ENCODE measurements at places on chromosomes 4 and X.

GRCh38 chrX:47166126-47166525 is 21.1 kb downstream of the RBM10 start:
- DNase-seq = no peak

- DNase-seq = no peak
These were observed 245.6 kb downstream of the THOC2 start for GRCh38 chrX:123487236-123487635.

GRCh38 chr4:184477201-184477999 is 3.0 kb upstream of the IRF2 start:
- DNase-seq = no peak

DNA sequence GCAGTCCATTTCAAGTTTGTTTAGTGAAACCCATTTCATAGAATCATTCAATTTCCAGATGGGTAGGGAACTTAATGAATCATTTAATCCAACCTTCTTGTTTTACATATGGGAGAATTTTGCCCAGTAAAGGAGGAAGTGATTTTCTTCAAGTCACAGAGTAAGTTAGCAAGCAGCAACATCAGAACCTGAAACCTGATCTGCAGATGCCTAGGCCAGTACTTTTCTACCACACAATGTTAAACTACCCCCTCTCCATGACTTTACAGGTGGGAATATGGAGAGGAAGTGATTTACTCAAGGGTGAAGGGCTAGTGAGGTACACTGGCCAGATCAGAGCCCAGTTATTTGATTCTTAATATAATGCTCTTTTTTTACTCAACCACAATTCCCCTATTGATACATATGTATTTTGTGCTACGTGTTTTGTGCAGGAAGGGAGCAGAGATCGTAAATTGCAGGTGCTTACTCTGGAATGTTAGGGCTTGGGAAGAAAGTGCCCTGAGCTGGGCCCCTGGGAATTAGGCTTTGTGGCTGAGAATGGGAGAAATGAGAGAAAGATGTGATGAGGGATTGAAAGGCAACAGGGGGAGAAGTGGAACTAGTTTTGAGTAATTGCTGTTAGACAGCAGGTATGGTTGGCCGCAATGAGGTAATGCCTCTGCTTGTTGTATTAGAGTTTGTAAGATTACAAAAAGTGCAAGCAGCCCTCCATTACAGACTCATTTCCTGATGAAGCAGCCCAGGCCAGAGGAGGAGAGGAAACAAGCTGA is 6.8 kb downstream of the LHFPL1 start:
- no peak for DNase-seq

GRCh38 chr4:173463816-173464215 is 64.9 kb upstream of the SCRG1 start:
- no peak for DNase-seq

GRCh38 chr4:1240721-1241465 is 8.0 kb downstream of the CTBP1 start:
- no peak for DNase-seq

DNA sequence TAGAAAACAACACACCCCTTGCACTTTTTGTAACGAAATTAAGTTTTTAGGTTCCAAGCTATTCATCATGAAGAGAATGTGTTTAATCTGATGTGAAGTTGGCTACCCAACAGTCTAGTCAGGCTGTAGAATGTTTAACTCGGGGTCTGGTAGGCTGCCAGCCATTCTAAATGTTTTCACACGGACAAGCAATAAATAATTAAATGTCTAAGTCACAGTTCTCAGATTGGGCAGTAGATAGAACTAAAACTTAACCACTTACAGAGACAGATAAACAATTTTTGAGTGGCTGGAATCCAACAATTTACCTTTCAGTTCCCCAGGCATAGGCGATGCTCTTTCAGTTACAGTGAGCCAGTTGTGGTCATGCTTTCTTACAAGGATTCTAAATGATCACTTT is 66.5 kb downstream of the CHIC2 start:
- no peak for DNase-seq

DNA sequence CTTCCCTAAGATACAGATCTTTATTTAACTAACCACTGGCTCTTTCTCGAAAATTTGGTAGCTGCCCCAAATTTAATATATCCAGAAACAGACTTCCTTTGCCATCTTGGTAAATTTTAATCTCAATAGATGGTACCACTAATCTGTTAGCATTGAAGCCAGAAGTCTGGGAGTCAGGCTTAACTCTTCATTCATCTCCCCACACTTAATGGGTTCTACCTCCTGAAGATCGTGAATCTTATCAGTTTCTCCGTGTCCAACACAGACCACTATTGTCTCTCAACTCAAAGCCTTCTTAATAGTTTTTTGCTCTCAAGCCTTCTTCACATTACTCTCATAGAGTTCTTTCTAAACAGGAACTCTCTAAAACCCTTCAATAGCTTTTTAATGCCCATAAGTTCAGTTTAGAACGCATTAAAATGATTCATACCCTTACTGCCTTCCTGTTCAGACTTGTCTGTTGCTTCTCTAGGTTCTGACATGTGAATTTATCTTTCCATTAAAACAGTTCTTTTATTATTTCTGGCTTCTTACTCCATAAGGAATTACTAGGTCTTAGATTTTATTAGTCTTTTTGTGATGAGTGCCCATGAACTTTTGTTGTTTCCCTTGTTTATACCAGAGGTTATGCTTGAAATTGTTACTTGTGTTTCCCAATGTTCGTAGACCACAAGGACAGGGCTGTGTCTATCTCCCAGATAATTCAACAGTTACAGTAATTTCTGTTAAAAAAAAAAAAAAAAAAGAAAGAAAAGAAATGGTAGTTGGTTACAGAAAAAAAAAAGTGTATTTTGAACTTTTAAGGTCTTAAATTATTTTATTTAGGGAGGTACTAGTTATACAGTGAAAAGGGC is 54.7 kb downstream of the SMARCAD1 start:
- DNase-seq = no peak

DNA sequence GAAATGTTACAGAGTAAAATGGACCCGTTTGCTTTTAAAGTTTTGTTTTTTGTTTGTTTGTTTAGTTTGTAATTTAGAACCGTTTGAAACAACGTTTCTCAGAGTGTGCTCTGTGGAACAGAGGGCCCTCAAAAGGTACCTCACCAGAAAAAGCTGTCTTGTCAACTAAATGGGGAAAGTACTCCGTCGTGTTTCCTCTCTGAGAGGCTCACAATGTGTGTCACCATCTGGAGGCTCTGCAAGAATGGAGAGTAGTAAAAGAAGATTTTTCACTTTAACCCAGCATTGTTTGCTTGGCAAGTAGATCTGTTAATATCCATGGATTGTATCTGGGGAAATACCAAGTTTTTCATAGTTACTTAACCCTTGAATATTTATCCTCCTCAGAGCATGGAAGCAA is 1.5 kb upstream of the ENPEP start:
- no peak for DNase-seq

GRCh38 chr4:75916091-75916661 is 13.9 kb upstream of the PPEF2 start:
- no peak for DNase-seq

- DNase-seq = no peak
These were observed 5.7 kb downstream of the SPON2 start for GRCh38 chr4:1166509-1167243.

GRCh38 chr4:89549907-89550306 is 242.3 kb upstream of the GPRIN3 start:
- DNase-seq = no peak

DNA sequence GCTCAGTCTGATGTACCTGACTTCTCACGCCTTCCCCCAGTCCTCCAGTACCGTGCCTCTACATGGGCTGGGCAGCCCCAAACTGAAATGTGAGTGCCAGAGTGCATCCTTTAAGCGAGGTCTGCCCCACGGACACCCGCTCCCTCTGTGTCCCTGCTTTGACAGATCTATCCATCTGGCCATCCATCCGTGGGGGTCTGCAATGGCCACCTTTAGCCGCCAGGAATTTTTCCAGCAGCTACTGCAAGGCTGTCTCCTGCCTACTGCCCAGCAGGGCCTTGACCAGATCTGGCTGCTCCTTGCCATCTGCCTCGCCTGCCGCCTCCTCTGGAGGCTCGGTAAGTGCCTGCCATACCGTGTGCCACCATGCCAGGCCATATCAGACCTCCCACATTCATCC is 827 bp downstream of the PORCN start:
- no peak for DNase-seq

- no peak for DNase-seq
These were observed 1257.3 kb upstream of the DIAPH2 start for GRCh38 chrX:95427389-95427788.

DNA sequence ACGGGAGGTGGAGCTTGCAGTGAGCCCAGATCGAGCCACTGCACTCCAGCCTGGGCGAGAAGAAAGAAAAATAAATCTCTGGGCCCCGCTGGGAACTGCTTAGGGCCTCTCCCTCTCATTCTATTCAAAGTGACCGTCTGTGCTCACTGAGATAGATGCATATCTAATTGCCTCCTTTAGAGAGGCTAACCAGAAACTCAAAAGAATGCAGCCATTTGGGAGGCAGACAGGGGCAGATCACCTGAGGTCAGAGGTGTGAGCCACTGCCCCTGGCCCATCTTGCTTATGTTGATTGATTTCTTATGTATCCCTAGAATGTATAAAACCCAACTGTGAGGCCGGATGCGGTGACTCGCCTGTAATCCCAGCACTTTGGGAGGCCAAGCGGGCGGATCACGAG is 6.2 kb upstream of the CSF2RA start:
- DNase-seq = no peak

- DNase-seq = no peak
These were observed 7.9 kb downstream of the TBX22 start for GRCh38 chrX:80022363-80023031.

GRCh38 chr4:157075401-157075800 is 549 bp upstream of the GLRB start:
- no peak for DNase-seq

- no peak for DNase-seq
These were observed 26.4 kb downstream of the NAT8L start for GRCh38 chr4:2085496-2085901.

DNA sequence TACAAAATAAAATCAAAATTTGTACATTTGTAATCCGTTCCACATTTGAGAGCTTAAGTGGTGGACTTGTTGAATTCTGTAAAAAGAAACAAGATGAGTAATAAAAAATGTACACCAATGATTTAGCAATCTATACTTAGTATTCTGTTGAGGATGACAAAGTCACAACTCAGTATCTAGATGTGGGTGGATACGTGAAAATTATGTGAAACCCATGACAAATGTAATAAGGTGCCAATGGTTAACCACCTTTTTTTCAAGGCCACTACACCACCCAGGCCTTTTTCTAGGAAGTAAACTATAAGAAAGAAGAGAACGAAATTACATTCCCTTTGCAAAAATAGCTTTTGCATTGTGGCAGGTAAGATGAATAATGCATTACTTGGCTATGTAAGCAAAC is 77.0 kb downstream of the ATP8A1 start:
- DNase-seq = no peak

DNA sequence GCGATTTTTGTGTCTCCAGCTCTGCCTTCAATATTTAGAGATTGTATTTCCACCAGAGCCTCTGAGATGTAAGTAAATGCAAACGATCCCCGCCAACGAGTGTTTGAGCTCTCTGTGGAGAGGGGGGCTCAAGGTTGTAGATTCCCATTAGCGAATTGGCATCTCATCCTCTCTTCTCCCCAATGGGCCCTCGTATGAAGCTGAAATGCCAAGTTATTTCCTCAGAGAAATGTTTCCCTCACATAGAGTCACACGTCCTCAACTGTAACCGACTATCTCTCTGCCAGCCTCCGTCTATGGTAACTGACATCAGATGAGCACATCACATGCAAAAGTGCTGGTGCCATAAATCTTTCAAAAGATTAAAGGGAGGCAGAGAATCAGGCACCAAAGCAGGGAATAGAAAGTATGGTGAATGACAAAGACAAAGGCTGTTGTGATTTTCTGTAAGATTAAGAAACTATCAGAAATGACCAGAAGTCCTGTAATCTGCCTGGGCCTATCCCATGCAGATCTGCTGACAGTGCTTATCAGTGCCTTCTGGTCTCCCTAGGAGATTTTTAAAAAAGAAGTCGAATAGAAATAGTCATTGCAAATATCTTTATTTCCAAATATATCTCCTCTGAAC is 157.1 kb downstream of the PDGFRA start:
- DNase-seq = no peak

Data from stimulated activated CD8-positive, alpha-beta memory T cell treated with anti-CD3 and anti-CD28 coated beads, Interleukin-2, amount 100 ng/mL, for 48 hours (primary cell).